ENCODE measurements at places on chromosomes 7 and 10. TPM values are rescaled to one million over a fixed set of nuclear protein-coding genes. Genes with fewer than 3 reads are reported as not detected.

DNA sequence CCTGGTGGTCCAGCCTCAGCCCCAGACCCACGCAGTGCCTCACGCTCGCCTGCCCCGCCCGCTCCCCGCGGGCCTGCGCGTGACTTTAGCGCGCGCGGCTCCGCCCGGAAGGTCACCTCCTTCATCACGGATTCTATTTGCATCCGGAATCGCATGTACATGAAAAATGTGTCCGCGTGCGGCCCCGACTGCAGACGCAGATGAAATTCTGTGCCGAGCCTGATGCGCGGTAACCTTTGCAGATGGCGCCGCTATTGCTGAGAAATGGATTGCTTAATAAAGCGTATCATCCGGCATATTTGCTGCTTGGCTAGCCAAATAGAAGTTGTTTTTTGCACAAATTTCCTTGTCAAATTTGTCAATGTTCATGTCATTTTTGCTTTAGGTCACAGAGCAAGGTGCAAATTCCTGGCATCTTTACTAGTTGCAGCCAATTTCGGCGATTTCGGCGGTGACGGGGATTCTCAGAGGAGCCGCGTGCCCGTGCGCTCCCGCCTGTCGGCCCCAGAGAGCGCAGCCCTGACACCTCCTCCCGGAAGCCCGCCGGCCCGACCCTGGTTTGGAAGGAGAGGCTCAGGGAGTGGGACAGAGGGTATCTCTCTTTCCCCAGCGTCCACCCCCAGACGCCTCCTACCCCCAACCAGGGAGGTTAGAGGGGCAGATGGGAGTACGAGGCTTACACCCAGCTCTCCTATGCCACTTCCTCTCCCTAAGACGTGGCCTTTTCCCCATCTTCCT lies 85.9 kb upstream of the PAX2 start:
- H3K27me3 ChIP-seq, result peaks cover 49% of the 10 kb centered on the region
- DNase-seq, result no peak
- H3K27ac ChIP-seq, result no peak overlapping the region
- H3K36me3 ChIP-seq, result no peaks in the 10 kb centered on the region
- peaks cover 14% of the 10 kb centered on the region for H3K4me1 ChIP-seq

- no peak overlapping the region for H3K27ac ChIP-seq
- H3K4me1 ChIP-seq, result no peaks in the 10 kb centered on the region
- H3K4me3 ChIP-seq, result no peak overlapping the region
- no peaks in the 10 kb centered on the region for H3K27me3 ChIP-seq
- no peaks in the 10 kb centered on the region for H3K36me3 ChIP-seq
Measured at GRCh38 chr7:131843898-131844331, 287.5 kb upstream of the PODXL start.

The PRF1 gene
- not detected for total RNA-seq

DNA sequence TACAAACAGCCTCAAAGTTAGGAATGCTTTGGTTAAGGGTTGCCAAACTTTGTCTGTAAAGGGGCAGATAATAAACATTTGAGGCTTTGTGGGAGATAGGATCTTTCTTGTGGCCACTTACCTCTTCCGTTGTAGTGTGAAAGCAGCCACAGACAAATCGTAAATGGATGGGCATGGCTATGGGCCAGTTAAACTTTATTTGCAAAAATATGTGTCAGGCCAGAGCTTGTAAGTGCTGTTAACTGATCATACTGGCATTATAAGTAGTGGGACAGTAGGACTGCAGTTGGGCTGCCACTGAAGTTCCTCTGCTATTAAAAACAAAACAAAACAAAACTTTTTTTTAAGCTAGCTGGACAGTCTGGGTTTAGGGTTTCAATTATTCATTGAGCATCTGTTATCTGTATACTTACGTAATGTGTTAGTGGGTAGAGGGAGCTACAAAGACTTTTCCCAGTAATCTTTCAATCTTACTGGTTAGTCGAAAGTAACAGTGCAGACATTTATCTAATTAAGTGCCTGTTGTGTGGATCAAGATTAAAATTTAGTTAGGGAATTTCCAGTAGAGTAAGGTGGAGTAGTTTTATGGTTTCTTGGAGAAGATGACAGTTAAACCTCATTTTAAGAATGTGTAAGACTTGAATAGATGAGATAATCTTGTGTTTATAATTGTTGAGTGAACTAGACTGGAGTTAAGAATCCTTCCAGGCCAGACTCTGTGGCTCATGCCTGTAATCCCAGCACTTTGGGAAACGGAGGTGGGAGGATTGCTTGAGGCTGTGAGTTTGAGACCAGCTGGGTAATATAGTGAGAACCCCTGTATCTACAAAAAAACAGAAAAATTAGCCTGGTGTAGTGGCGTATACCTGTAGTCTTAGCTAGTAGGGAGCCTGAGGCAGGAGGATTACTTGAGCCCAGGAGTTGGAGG lies 100.1 kb downstream of the BTRC start:
- DNase-seq, result no peak
- H3K36me3 ChIP-seq, result no peaks in the 10 kb centered on the region
- H3K4me1 ChIP-seq, result no peaks in the 10 kb centered on the region
- H3K27ac ChIP-seq, result no peak overlapping the region

The POLR3A gene
- 35.8 TPM for total RNA-seq

GRCh38 chr7:12709726-12710502 lies 22.5 kb downstream of the ARL4A start:
- no peak overlapping the region for H3K27ac ChIP-seq
- H3K27me3 ChIP-seq, result no peaks in the 10 kb centered on the region
- H3K4me3 ChIP-seq, result no peak overlapping the region
- 0 out of 2 replicates have a peak, but pooled peaks cover 3% of the 10 kb centered on the region for H3K4me1 ChIP-seq

The SCIN gene
- total RNA-seq, result 2.3 TPM

DNA sequence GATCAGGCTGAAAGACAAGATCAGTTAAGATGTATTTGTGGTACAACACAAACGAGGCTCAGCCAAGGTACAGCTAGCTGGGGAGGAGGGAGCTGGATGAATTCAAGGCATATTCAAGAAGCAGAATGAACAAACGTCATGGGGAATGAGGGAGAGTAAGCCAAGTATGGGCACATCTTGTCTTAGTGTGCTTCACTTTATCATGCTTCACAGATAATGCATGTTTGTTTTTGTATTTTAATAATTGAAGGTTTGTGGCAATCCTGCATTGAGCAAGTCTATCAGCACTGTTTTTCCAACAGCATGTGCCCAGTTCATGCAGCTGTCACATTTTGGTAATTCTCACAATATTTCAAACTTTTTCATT lies 135.4 kb downstream of the HIBADH start:
- H3K4me1 ChIP-seq, result no peaks in the 10 kb centered on the region
- H3K27me3 ChIP-seq, result no peaks in the 10 kb centered on the region
- H3K4me3 ChIP-seq, result no peak overlapping the region
- no peak overlapping the region for H3K27ac ChIP-seq

DNA sequence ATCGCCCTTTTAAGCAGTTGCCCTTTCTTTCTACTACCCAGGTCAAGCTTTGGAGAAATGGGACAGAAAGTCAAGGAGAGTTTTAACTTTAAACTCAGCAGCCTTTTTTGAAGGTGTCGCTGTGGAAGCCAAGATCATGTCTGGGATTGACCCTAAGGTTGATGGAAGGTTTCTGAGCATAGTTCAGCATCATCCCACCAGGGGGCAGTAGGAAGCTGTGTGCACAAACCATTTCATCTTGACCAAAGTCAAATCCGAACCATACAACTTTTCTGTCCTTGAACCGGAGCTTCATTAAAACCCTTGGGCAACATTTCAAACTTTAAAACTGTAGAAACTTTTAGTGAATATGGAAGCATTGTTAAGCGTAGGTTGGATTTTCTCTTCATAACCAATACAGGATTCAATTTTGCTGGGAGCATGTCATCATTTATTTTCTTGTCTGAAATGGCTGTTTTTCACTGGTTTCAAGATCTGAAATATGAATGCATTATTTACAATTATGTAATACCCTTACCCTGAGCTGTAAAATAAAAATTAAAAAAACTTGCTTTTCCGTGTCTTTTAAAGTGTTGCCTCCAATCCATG lies 214.4 kb upstream of the KIAA1217 start:
- DNase-seq, result peak; percentile 84
- H3K36me3 ChIP-seq, result no peaks in the 10 kb centered on the region
- H3K27ac ChIP-seq, result no peak overlapping the region
- no peak overlapping the region for H3K4me3 ChIP-seq
- H3K4me1 ChIP-seq, result no peaks in the 10 kb centered on the region
- H3K27me3 ChIP-seq, result no peaks in the 10 kb centered on the region

DNA sequence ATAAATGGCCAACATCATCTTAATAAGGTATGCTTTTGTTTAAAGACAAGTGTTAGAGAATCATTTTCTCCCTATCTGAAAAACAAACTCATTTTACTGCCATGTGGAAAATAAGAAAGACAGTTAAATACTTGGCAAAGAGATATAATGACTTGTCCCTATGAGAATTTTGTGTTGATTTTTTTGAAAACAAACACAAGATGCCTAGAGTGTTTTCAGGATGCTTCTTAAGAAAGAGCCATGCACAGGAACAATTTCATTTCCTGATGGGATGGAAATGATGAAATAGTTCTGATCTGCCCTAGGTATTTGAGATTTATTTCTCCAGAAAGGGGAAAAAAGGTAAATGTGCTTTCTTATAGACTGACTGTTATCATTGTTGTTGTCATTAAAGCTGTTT lies 237.5 kb upstream of the GNAI1 start:
- H3K36me3 ChIP-seq, result no peaks in the 10 kb centered on the region
- no peak for DNase-seq
- H3K27ac ChIP-seq, result no peak overlapping the region
- H3K4me1 ChIP-seq, result no peaks in the 10 kb centered on the region
- no peak overlapping the region for H3K4me3 ChIP-seq

DNA sequence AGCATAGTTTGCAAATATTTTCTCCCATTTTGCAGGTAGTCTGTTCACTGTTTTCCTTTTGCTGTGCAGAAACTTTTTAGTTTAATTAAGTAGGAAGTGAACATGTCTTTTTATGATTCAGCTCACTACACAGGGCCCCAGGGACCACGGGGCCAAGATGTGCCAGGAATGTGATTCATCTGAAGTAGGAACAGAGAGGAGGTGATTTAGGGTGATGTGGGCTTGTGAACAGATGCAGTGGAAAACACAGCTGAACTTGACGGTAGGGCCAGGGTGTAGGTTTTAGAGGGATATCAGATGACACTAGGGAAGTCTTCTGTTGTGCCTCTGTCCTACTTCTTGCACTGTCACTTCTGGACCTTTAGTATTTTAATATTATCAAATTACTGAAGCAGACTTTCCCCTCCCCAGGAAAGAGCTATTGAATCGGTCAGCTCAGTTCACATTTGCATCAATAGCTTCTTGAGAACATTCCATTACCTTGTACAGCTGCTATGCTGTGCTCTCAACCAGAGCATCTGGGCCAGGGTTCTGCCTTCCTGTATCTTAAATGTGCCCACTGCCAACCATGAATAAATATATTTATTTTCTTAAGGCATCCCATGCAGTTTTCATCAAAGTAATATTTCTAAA lies 96.9 kb downstream of the OSBPL3 start:
- H3K27ac ChIP-seq, result no peak overlapping the region
- H3K4me1 ChIP-seq, result peaks cover 3% of the 10 kb centered on the region
- DNase-seq, result no peak
- H3K4me3 ChIP-seq, result no peak overlapping the region
- H3K36me3 ChIP-seq, result no peaks in the 10 kb centered on the region

DNA sequence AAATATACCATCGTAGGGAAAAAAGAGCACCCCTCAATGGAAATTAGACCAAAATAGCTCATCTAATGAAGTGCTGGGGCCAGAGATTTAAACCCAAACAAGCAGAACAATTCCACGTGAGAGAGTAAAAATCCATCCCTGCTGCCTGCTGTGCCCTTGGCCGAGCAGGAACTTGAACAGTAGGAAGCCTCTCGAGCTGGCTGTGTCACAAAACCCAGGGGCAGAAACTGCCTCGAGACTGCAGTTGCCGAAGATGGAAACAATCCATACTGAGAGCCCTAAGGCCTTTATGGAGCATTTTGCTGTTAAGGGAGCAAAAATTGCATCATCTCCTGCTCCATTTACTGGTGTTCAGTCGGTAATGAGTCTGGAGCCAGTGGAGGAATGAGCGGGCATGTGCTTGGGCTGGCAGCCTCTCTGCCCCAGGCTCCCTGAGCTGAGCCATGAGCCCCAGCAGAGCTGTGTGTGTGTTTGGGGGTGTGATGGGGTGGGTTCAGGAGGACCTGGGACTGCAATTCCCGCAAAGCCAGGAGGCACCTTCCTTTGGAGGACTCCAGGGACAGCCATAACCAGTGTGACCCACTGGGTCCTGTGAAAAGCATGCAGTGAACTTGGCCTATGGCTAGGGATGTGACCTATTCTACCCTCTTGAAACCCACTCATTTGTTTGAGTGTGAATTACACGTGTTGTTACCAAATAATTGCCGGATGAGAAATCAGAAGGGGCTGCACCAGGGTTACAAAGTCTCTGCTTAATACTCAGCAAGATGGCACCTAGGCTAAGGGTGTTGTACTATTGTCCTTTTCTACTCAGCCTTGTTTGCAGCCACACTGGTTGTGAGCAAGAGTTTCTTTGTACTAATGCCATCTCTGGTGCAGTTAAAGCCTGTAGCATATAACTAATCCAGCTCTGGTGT lies 58.3 kb downstream of the CDHR3 start:
- H3K27ac ChIP-seq, result no peak overlapping the region
- H3K4me3 ChIP-seq, result no peak overlapping the region
- no peaks in the 10 kb centered on the region for H3K36me3 ChIP-seq
- H3K4me1 ChIP-seq, result peaks cover 6% of the 10 kb centered on the region
- H3K27me3 ChIP-seq, result no peaks in the 10 kb centered on the region
- DNase-seq, result no peak

GRCh38 chr7:149278396-149278795 lies 16.4 kb downstream of the ZNF783 start:
- H3K4me3 ChIP-seq, result no peak overlapping the region
- no peaks in the 10 kb centered on the region for H3K4me1 ChIP-seq
- no peak overlapping the region for H3K27ac ChIP-seq
- H3K36me3 ChIP-seq, result 0 out of 2 replicates have a peak, but pooled peaks cover 3% of the 10 kb centered on the region

DNA sequence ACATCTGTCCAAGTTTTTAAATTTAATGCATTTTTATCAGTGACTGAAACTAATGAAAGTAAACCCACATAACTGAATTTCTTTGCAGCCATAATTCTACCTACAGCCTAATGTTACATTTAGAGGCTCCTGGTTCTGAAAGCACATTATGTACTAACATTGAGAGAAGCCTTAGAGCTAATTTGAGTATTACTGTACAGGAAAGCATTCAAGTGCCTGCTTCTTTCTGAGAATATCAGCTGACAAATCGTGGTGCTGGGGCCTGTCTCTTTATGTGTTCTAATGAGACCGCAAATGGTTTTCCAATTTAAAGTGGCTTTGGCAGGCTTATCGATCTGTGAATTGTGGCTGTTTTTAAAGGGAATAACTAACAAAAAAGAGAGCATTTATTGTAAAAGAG lies 32.3 kb upstream of the DGKB start:
- DNase-seq, result no peak
- H3K27me3 ChIP-seq, result no peaks in the 10 kb centered on the region
- no peaks in the 10 kb centered on the region for H3K36me3 ChIP-seq
- no peaks in the 10 kb centered on the region for H3K4me1 ChIP-seq

DNA sequence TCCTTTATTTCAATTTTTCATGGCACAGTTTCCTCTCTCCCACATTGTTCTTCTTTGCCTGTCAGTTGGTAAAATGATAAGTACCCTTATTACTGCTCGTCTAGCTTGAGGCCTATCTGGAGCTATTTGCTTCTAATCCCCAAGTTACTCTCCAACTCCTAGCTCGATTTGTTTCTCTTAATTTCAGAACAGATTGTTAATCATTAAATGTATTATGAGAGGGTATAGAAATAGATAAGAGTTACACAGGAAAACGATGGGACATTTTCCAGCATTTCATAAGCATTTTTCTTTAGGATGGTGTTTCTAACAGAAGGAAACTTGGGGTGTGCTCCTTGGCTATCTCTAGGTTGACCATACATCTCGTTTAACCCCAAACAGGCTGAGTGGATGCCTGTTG lies 540.5 kb upstream of the FZD8 start:
- no peaks in the 10 kb centered on the region for H3K27me3 ChIP-seq
- H3K27ac ChIP-seq, result no peak overlapping the region
- H3K4me3 ChIP-seq, result no peak overlapping the region
- no peaks in the 10 kb centered on the region for H3K36me3 ChIP-seq
- no peak for DNase-seq
- H3K4me1 ChIP-seq, result peaks cover 4% of the 10 kb centered on the region
